ENCODE measurements at places on chromosomes 11 and 22. TPM values are rescaled to one million over a fixed set of nuclear protein-coding genes. Genes with fewer than 3 reads are reported as not detected.

Gene KRTAP5-10
- polyA plus RNA-seq = 0.06 TPM

- no peak for DNase-seq
Observed at GRCh38 chr22:29053048-29053702, 8.5 kb downstream of the C22orf31 start.

Gene TXNRD2
- polyA plus RNA-seq = 16.0 TPM

Gene XNDC1N
- polyA plus RNA-seq = 3.3 TPM

- DNase-seq = no peak
Observed at GRCh38 chr11:125465701-125466100, 30.4 kb downstream of the FEZ1 start.

Gene DBX1
- not detected for polyA plus RNA-seq

Gene OR8G1
- polyA plus RNA-seq = not detected

DNA sequence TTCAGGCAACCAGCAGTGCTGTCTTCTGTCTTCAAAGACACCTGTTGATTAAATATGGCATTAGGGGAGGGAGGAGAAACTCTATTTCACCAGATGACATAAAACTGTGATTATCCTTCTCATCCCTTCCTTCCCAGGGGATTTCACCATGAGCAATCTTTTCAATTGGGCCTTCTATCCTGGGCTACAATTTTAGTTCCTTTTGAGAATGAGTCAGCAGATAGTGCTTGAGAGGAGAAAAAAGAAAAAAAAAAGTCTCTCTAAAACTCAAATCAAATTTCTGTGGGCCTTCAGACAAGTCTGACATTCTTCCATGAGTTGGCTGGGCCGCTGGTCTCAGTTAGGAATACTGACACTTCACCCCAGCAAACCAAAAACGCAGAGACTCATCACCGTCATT lies 7.2 kb downstream of the FLI1 start:
- no peak for DNase-seq

Gene LRRC74B
- not detected for polyA plus RNA-seq

DNA sequence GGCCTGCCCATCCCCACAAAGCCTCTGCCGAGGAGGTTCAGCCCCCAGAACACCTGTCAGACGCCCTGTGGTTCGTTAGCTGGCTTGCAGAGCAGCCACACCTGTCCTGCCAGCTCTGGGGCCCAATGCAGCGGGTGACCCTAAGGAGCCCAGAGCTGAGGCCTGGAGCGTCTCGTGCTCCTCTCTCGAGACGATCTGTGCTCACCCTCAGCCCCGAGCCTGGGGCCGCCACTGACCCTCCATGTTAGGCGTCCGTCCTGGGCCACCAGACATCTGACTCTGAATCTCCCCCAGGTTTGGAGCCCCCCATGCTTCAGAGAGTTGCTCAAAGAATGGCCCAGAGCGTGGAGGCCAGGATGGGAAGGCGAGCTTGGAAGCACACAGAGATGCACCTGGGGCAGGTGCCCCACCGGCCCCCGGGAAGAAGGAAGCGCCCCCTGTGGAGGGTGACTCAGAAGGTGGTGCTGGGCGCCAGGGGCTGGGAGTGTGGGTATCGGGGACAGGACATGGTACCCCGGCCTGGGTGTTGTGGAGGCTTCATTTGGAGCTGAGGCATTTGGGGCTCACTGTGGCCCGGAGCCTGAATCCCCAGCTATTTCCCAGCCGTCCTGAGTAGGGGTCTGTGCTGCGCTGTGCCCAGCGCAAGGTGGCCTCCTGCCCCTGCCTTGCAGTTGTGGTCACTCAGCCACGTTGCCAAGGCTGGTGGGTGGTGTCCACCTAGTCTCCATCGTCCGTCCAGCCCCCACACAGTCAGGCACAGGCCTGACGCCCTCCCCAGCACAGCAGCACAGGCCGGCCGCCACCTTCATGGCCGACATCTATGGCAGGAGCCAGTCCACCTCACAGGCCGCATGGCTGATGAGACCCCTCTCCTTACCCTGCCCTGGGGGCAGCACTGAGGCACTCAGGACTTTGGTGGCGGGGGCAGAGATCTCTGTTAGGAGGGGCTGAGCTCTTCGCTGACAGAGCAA lies 36.2 kb downstream of the SBF1 start:
- DNase-seq = no peak

DNA sequence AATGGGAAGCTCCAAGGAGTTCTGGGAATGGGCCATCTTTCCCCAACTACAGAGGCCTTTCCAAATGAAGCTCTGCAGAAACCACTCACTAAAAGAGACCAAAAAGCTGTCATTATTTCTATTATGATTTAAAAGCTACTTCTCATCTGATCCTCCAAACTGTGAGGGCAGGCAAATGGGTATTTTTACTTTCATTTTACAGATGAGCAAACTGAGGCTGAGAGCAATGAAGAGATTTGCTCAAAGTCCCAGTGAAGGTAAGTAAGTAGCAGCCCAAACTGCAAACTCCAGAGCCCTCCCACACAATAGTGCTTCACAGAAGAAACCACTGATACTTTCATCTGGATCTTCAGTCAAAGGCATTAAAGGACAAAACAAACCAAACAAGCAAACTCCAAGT lies 1.4 kb downstream of the RSPH14 start:
- no peak for DNase-seq

Gene ARHGAP8
- 0.18 TPM for polyA plus RNA-seq

GRCh38 chr11:59273373-59273841 lies 60.7 kb upstream of the MPEG1 start:
- no peak for DNase-seq

DNA sequence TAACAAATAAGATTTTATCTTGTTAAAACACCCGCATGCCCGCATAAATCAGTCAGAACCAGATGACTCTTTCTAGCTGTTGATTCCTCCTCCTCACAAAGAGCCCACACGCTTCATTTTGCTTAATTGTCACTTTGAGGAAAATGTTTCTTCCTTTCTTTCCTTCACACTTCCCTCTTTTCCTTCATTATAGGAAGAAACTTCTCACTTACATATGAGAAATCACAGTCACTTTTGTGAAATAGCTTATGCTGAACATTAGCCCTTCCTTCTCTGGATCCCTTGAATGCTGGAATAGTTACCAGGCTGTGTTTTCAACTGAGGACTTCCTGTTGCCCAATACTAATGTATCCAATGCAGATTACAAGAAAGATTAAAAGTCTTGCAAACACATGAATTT lies 5.8 kb downstream of the MS4A6E start:
- DNase-seq = no peak

- no peak for DNase-seq
Observed at GRCh38 chr11:120061036-120061760, 76.7 kb downstream of the TRIM29 start.

DNA sequence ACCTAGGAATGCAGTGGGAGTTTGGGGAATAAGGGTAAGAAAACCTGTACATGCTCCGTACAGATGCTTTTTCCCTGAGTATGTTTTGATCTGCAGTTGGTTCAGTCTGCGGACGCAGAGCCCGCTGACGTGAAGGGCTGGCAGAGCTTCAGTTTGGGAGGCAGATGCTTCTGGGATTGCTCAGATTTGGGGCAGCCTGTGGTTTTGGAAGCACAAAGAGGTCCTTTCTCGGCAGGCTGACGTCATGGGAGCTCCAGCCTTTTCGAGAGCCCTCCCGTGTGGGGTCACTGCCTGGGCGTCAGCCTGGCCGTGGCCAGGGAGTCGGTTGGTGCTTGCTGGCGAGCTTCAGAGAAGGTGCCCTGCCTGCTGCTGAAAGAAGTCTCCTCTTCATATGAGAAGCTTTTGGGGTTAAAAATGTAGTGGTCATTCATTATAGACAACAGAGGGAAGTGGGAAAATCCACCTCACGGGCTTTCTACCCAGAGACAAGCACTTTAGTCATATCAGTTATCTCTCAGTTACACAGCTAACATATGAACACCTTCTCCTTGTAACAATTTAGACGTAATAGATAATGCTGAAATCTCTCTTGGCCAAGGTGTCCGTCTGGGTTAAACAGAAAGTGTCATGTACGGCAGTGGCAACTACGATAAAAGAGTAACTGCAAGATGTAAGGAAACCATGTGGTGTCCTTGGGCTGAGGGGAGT lies 26.8 kb downstream of the TPCN2 start:
- peak; percentile 93 for DNase-seq

Gene C22orf42
- polyA plus RNA-seq = not detected

Gene POTEH
- not detected for polyA plus RNA-seq

Gene FUT4
- polyA plus RNA-seq = 2.3 TPM

Gene LARGE1
- 8.5 TPM for polyA plus RNA-seq

DNA sequence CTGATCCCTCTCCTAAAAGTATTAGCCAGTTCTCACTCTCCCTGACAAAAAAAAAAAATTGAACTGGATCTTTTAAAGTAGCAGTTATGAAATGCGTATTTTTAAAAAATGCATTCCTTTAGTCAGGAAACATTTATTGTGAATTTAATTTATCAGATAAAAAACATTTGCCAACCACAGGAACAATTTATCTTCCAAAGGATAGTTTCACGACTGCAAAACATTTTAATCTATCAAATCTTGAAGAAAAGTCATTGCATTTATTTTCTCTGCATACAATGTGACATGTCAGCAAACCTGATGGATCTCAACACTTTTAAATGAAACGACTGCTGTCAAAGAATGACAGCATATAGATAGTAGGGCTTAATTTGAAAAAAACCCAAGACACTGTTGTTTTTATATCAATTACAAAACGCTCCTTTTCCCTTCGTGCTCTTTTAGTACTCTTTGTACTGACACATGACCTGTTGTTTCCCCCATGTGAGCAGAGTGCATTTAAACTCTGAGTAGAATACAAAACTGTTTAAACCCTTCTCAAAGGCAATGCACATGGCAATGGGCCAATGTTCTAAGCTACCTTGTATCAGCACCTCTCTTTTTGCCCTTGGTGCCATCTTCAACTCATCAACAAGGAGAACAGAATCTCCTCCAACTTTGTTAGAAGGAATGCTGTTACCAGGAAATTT lies 107.0 kb downstream of the ATG16L2 start:
- DNase-seq = no peak

DNA sequence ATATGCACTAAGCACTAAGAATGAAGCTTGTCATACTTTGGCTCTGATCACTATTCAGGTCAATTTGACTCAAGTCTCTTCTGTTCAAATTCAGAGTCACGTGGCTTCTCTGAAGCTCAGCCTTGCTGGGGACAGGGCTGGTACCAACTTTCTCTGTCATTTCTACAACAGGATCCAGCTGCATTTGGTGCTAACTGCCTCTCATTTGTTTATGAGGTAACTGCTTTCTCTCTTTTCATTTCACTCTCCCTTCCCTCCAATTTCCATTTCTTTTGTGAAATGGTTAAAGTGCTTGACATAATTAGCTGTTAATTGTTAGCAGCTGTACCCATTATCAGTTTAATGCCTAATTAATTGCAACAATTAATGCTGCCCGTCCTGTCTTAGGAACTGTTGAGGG lies 259.7 kb upstream of the PLET1 start:
- DNase-seq = no peak

GRCh38 chr11:20226933-20227332 lies 66.7 kb upstream of the DBX1 start:
- DNase-seq = no peak

Gene CST6
- polyA plus RNA-seq = 4.8 TPM

Gene FAM227A
- polyA plus RNA-seq = 1.0 TPM

Gene RASL10A
- polyA plus RNA-seq = not detected

GRCh38 chr11:67500831-67501715 lies 4.1 kb downstream of the PITPNM1 start:
- no peak for DNase-seq

Gene PGA5
- polyA plus RNA-seq = not detected

DNA sequence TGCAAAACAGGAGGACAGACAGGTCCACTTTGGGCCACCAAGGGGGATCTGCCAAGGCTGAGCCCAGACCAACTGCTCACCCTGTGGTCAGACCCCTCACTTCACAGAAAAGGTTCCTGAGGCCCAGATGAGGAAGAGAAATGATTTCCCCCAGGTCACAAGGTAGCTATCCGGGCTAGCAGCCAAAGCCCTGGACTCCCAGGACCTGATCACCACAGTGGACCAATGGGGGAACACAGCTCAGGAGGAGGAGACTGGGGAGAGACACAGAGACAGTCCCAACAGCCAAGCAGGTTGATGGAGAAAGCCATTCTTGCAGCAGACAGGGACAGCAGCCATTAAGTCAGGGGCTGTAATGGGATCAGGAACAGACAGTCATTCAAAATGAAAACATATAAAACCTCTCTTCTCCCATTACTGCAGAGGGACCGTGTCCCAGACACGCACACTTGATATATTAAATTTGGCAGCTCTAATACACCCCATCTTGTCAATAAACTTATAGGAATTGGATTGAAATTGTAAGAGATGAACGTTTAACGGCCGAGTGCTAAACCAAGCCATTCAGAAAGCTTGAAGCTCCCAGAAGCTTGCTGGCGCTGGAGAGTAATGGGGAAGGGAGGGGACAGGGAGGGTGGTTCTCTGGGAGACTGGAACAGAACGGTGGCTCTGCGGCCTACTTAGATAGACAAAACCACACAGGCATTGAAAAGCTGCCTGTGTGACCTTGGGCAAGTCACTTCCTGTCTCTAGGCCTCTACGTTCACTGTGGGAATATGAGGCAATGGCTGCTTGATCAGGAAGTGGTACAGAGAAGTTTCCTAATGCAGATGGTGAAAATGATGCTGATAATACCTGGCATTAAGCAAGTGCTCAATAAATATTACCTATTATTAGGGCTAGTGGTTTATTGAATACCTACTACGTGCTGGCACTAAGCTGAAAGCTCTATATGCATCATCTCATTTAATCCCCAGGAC lies 16.0 kb downstream of the ZMAT5 start:
- no peak for DNase-seq

DNA sequence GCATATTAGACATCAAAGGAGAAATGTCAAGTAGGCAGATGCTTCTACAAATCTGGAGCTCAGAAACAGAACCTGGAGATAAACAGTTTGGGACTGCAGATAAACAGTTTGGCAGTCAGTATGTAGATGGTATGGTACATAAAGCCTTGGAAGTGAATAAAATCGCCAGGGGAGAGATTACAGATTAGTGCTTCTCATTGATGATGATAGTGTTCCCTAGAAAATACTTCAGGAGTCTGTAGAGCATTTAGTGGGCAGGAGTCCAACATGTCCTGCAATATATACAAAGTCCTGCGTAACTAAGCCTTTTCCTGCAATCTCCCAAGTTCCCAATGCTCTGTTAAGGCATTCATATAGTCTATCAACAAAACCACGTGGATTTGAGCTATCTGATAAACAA lies 35.2 kb downstream of the NARS2 start:
- no peak for DNase-seq

DNA sequence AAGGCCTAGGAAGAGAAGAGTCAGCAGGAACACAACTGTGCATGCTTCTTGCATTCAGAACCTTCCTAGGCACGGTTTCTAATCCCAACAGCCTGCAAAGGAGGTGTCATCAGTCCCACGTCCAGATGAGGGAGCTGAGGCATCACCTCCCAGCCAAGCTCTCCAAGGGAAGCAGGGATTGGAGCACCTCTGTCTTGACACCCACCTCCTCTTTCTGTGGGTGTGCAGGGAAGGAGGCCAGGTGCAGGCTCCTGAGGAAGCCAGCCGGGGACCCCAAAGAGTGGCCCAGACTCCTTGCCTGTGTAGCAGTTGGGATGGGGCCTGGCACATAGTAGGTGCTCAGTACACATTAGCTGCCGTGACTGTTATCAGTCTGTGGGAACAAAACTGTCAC lies 2.0 kb downstream of the PNPLA5 start:
- no peak for DNase-seq

Gene TSPAN32
- polyA plus RNA-seq = not detected

Gene TMPRSS5
- polyA plus RNA-seq = 0.10 TPM

- DNase-seq = no peak
Observed at GRCh38 chr11:117097389-117098268, 599 bp downstream of the SIK3 start.

Gene MIOX
- polyA plus RNA-seq = 0.16 TPM
